ENCODE measurements at places on chromosomes 6 and 20.
A peak's percentile ranks its signal among the peaks of the same experiment; 100 is the strongest.

- no peak for DNase-seq
Measured at GRCh38 chr6:47308552-47309290, 984 bp downstream of the TNFRSF21 start.

DNA sequence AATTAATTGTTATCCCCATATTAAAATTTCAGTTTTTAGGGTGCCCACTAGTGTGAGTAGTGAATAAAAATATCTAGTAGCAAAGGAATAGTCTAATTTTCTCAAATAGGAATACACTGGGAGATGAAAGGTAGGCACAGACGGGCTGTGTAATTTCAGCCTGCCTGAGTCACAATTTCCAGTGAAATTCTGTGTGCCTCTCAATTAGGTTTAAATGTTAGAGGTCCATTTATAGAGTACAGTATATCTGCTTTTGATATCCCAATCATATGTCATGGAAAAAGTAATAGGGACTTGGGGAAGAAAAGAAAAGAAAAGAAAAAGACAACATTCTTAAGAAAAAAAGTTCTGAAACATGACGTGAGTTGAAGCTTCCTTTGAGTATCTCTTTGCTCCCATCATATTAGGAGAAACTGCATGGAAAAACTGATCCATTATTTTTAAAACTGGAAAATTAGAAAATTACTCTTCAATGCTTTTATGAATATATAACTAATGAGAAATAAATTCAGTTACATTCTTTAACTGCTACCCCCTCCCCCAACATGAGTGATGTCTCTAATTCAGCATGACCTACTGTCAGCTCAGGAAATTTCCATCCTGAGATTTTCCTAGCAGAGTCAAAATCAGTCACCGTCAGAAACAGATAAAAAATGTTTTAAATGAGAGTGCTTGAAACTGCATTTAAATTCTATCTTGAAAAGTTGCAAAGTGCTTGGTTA is 473.8 kb upstream of the HSF2 start:
- DNase-seq: no peak

DNA sequence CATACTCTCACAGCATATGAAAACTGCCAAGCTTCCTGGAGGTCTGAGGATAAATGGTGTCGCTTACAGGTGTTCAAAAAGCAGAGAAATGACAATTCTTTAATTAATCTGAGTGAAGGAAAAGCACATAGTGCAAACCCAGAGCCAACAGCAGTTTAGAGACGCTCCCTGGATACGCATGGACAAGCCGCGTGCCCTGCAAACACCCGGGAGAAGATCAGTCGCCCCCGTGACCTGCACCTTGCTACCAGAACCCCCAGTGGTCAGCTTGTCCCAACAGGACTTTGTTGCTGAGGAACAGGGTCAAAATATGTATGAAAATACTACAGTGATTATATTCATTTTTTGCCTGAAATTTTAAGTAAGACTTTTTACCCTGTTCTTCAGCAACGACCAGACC is 93.9 kb downstream of the PSMG4 start:
- DNase-seq: no peak

- DNase-seq: peak; percentile 41
Measured at GRCh38 chr6:137291441-137291840, 72.3 kb upstream of the IFNGR1 start.

DNA sequence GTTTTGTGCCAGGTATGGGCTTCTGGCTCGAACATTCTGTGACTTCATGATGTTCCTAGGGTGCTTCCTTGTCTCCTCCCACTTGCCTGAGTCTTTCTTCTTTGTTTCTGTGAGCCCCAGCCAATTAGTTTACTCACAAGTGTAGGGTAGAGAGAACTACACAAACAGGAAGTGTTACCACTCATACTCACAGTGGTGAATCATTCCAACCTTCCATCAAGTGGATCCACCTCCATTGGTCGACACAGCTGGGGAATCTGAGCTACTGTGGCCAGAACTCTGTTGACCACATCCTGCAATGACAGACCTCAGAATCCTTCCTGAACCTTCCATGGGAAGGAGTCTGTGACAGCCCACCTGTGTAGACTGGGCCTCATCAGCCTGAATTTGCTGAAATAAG is 76.8 kb downstream of the UNC5CL start:
- DNase-seq: no peak

Data from dorsolateral prefrontal cortex (tissue), 122 donors.